ENCODE measurements at places on chromosomes 7 and 10.

DNA sequence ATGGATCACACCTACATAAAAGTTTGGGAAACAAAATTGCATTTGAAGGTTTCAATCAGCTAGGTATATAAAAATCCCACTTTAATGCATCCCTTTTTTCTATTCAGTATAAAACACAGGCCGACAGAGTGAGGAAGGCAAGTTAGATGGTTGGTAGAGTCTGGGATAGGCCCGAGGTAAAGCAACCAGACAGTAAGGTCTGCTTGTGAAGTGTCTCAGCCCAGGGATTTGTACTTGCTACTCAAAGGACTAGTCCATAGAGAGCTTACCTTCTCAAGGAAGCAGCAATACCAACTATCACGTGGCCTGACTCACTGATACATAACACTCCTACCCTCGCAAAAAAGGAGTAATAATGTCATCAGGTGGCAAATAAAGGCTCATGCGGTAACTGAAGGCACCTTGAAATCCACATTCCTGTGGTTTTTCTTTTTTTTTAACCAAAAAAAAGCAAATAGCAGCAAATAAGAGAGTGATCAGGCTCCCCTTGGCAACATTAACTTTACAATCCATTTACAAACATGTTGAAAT is 56.2 kb upstream of the ATP6V0A4 start:
- DNase-seq, result no peak

- DNase-seq, result no peak
Measured at GRCh38 chr7:70582927-70583895, 548.7 kb upstream of the GALNT17 start.

DNA sequence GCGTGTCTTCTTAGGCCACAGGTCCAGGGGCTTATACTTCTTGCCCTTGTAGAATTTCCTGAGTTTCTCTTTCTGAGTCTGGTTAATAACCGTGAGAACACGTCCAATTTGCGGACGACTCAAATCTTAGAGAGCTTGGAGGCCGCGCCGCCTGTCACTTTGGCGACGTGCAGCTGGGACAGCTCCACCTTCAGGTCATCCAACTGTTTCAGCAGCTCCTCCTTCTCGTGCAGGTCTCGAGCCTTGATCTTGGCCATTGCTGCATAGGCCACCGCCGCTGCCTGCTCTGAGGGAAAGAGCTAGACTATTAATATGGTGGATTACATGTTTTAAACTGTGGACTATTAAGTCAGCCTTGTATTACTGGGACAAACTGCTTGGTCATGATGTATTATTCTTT is 26.9 kb downstream of the EVX1 start:
- DNase-seq, result no peak

- peak; percentile 1 for DNase-seq
Measured at GRCh38 chr7:134327896-134328295, 11.2 kb upstream of the SLC35B4 start.

GRCh38 chr10:6199131-6199733 is 3.5 kb upstream of the PFKFB3 start:
- no peak for DNase-seq

- DNase-seq, result no peak
Measured at GRCh38 chr7:21891291-21891690, 54.4 kb downstream of the CDCA7L start.

DNA sequence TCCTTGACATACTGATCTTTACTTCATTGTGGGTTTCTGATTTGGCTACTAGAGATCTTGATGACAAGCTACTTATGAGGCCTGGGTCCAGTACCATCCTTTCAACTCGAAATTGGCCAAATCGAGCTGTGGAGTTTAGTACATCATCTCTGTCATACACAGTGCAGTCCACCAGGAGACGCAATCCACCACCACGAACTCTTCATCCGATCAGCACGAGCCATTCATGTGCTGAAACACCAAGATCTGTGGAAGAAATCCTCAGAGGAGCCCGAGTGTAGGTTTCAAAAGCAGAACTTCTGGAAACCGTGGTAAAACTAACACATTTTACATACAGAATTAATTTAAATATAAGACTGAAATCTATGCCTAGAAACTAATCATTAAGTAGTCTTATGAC is 14.2 kb downstream of the DNAJC9 start:
- no peak for DNase-seq

DNA sequence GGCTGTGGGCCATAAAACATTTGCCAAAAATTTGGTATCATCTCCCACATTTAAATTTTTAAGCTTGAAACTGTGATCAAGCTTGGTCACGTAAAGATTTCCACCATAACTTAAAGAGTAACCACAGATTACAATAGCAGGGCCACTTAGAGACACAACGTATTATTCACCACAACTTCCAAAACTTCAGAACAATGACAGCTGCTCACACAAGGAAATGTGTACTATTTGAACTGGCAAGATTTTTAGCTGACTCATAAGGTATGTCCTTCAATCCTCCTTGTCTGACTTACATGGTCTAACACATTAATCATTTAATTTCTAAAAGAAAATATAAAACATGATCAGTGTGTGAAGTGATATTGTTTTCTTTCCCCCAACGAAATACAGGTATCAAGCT is 234.5 kb downstream of the PARD3 start:
- no peak for DNase-seq

- DNase-seq, result no peak
Measured at GRCh38 chr7:22677680-22678079, 49.3 kb upstream of the IL6 start.

GRCh38 chr10:117271427-117271826 is 30.5 kb downstream of the SLC18A2 start:
- DNase-seq, result no peak

DNA sequence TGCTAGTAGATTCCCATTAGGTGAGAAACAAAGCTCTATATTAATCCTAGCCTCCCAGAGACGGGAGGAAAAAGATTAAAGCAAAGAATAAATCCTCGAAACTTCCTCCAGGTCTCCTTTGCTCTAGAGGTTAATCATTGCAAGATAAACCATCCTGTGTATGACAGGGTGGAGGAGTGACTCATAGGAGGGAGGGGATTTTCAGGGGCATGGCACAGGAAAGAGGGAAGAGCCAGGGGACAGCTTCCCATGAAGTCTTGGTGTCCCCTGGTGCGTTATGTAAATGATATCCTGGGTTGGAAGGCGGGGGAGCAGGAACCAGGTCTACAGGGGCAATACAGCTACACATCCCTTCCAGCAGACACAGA is 780 bp downstream of the CYP3A5 start:
- no peak for DNase-seq

GRCh38 chr7:22418251-22419046 is 61.5 kb upstream of the RAPGEF5 start:
- DNase-seq, result no peak

GRCh38 chr10:113914956-113915355 is 60.5 kb downstream of the NHLRC2 start:
- no peak for DNase-seq

DNA sequence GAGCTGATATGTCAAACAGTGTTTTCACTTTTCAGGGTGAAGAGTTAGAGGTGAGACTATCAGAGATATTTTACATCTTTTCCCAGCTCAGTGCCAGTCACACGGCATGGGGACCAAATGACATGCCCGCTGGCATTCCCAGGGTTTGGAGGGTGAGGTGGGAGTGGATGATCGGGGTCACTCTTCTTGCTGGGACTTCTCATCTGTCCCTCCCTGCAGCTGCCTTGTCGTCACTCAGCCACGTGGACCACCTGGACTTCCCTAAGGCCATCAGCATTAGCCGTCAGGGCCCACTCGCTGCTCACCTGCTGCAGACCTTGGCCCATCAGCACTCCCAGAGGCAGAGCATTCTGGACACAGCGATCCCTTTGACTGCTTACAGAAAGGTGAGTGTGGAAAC is 301.8 kb downstream of the DNAJB6 start:
- no peak for DNase-seq

Measured in activated naive CD4-positive, alpha-beta T cell (primary cell).